PC-3 (cell line): ENCODE measurements at places on chromosomes 1 and 21.

- no peak for DNase-seq
Measured at GRCh38 chr21:42784276-42784675, 95.1 kb downstream of the WDR4 start.

DNA sequence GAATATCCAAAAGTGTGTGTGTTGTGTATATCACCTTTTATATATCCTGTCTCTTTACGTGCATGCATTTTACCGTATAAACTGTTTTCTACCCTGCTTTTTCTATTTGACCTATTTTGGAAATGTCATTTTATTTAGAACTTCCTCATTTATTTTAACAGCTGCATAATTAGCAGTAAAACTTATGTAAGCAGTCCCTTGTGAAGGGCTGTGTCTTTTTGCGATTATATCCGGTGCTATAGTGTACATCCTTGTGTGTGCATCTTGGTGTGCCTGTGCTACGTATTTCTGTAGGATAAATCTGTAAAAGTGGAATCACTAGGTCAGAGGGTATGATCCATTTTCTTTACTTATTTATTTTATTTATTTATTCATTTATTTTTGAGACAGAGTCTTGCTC lies 7.2 kb downstream of the LGALS8 start:
- no peak for DNase-seq

GRCh38 chr1:233269656-233270055 lies 25.9 kb downstream of the PCNX2 start:
- no peak for DNase-seq

GRCh38 chr1:193709607-193710006 lies 523.2 kb upstream of the B3GALT2 start:
- no peak for DNase-seq

GRCh38 chr1:179175011-179175841 lies 54.3 kb downstream of the ABL2 start:
- DNase-seq = peak; percentile 9

GRCh38 chr21:37043818-37044217 lies 29.1 kb downstream of the PIGP start:
- no peak for DNase-seq

- DNase-seq = peak; percentile 30
Measured at GRCh38 chr1:25519624-25520023, 23.8 kb upstream of the LDLRAP1 start.

GRCh38 chr1:46510341-46510997 lies 20.8 kb downstream of the DMBX1 start:
- no peak for DNase-seq

- DNase-seq = no peak
Measured at GRCh38 chr1:244409701-244410100, 42.0 kb downstream of the ADSS2 start.

DNA sequence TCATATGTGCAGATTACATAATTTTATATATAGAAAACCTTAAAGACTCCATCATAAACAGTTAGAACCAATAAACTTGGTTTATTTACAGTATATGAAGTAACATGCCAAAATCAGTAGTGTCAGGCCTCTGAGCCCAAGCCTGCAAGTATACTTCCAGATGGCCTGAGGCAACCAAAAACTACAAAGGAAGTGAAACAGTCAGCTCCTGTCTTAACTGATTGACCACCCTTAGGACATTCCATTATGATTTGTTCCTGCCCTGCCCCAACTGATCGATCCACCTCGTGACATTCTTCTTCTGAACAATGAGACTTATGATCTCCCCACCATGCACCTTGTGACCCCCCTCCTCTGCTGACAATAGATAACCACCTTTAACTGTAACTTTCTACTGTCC lies 630.3 kb downstream of the AMY1C start:
- no peak for DNase-seq

DNA sequence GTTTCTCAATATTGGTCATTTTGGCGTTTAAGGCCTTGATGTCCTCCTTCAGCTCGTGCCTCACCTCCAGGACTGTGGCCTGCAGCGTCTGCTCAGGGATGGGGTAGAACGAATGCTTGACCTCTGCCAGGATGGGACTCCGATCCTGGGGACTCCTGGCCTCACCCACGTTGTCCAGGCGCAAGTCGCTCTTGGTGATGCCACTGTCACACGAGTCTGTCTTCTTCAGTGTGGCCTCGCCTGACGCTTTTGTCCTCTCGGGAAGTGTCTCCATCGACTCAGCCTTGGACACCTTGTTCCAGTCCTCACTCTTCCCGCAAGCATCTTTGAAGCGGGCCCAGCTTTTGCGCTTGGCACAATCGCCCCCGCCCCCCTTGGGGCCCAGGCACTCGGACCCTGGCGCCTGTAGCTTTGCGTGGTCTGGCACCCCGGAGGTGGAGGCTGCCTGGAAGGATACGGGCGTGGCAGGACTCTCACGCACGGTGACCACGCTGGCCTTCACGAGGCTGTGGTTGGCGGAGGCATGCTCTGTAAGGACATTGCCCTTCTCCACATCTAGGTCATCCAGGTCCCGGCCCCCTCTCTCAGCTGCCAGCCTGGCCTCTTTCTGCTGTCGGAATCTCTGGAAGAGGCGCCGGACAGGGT lies 354.8 kb downstream of the HHAT start:
- DNase-seq = no peak

DNA sequence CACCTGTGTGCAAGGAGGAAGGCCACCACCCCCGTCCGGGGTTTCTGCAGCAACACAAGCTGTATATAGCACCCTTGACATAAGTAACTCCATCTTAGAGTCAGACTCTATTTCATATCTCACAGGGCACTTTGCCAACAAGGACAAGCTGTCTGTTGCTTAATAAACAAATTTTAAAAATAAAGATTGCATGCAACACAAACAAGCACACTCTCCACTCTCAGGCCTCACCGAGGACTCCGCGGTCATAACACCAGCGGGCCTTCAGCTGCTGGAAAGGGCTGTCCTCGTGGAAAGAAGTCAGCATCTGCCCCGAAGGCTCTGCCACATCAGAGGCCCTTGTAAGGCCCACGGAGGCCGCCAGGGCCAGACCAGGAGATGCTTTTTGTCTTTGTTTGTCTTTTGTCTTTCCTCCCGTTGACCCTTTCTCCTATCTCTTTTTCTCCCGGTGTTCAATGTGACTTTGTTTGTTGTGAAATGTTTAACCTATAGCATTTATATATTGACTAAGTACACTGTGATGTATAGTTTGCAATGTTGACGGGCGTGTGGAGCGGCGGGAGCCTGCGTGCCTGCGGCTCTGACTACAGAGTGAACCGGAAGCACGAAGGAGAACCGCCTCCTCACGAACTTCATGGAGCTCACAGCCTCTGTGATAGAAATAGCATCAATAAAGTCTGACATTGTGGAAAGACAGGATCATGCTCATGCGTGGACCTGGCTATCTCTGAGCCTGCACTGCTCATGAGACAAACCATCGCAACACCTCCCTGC lies 24.1 kb downstream of the MEGF6 start:
- peak; percentile 97 for DNase-seq

DNA sequence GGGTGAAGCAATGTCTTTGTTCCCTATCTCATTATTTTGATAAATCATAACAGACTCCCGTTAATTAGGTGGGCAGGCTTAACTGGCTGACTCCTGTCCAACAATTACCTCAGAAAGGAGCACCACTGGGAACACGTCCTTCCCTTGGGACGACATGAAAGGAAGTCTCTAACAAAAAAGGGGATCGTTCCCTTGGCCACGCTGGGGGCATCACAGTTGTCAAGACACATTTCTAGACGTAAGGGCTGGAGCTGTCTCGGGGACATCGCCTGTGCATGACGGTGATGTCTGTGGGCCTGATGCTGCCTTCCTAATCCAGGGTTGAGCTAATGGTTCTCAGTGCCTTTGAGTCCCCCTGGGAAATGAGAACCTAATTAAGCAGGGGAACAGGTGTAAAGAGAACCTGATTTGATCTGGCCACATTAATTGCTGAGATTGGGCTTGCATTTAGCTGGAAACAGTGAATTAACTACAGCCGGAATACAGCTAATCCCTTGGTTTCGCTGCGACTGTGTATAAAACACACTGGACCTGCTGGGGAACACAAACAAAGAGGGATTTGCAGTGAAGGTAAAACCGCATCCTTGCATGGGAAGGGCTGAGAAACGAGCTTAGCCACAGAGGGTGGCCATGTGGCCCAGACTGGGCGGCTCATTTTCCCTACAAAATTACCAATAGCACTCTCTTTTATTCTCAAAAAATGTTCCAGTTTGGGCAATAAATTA lies 111.8 kb downstream of the MRPS6 start:
- no peak for DNase-seq

DNA sequence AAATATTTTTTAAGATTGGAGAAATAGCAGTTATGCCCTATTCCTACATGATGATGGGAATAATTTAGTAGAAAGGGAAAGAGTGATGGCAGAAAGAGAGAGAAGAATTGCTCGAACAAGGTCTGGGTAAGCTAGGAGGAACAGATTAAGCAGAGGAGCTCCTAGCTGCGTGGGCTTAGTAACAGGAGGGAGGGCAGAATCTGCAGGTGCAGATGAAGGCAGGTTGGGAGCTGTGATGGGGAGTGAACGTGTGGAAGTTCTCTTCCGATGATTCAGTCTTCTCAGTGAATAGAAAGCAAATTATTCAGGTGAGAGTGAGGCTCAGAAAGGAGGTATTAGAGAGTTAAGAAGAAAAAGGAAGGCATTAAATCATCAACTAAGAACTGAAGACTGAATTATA lies 8.3 kb upstream of the CR1 start:
- no peak for DNase-seq

- DNase-seq = peak; percentile 33
Measured at GRCh38 chr1:178725466-178726086, 532 bp downstream of the RALGPS2 start.

GRCh38 chr1:17177651-17178050 lies 27.3 kb upstream of the PADI1 start:
- DNase-seq = no peak

DNA sequence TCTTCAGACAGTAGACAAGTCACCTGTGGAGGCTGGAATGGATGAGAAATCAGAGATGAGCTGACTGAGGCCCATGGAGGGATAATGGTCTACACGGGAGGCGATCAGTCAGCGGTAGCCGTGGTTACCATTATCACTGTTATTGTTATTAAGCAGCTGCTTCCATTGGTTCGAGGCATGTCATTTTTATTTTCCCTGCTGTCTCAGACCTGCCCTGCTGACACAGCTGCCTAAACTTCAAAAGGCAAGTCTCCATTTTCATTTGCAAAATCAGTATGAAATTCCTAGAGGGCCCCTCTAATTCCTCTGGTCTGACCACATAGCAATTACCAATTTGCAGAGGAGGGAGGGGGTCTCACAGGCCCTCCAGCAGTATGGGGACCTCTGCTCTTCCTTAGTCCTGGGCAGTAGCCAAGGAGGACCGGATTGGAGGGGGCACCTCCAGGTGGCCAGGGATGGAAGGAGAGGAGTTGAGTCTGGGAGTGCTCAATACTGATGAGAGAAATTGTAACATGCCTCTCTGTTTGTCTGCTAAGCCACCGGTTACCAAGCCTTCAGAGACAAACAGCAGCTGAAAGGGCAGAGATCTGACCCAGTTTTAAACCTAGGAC lies 184.2 kb downstream of the TRABD2B start:
- no peak for DNase-seq

DNA sequence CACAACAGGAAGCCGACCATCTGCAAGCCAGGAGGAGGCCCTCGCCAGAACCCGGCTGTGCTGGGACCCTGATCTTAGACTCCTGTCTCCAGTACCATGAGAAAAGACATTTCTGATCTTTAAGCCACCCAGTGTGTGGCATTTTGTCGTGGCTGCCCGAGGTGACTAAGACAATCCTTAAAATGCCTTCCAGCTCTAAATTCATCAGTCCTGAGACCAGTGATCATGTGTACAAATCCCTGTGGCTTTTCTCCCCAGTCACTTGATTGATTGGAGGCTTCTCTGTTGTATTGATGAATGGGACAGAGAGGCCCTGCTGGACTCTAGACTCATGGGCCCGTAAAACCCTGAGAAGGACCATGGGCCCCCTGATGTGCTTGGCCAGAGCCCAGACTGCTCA lies 36.1 kb downstream of the B3GALT5 start:
- no peak for DNase-seq

DNA sequence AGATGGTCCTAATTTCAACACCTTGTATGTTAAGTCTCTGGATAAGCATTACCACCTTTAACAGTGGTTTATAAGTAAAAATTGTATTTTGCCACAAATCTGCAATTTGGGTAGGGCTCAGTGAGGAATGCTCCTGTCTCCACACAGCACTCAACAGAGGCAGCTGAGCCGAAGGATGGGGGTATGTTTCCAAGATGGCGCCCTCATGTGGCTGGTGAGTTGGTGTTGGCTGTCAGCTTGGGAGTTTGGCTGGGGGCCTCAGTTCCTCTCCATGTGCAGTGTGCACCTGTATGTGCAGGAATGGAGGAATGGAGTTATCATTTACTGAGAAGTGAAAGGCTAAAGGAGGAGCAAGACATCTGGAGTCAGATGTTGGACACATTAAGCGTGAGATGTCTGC lies 136.8 kb downstream of the GABPA start:
- DNase-seq = peak; percentile 17
